ENCODE measurements at places on chromosomes 13 and 19.

- no peak for DNase-seq
These were observed 3.8 kb downstream of the ATP4B start for GRCh38 chr13:113654175-113654560.

DNA sequence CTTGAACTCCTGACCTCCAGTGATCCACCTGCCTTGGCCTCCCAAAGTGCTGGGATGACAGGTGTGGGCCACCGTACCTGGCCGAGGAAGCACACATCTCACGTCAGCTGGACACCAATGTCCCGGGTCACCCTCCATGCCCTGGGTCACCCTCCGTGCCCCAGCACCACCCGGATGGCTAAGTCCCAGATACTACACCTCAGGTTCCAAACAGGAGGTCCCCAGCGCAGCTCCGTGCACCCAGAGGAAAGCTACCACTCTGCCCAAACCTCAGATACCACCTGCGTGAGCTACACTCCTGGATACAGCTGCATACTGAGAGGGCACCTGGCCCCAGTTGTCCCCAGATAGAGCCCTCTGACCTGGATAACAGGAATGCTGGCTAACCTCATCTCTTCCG lies 14.0 kb downstream of the LRRC4B start:
- no peak for DNase-seq

GRCh38 chr13:112727581-112727980 lies 37.7 kb downstream of the ATP11A start:
- DNase-seq, result no peak

DNA sequence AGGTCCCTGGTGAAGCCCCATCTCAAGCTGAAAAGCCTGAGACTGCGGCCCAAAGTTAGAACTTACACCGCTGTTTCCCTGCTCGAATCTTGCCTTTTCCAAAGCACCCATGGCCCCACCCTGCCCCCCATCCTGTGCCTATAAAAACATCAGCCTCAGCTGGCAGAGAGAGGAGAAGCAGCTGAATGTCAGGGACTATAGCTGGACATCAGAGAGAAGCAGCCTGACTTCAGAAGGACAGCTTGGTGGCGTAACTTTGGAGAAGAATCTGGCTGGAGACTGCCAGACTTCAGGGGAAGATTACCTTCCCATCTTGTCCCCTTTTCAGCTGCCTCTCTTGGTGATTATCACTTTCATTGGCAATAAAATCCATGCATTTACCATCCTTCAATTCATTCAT lies 9.3 kb upstream of the RCBTB2 start:
- DNase-seq, result no peak

GRCh38 chr19:46269101-46269500 lies 27.7 kb upstream of the HIF3A start:
- no peak for DNase-seq

- DNase-seq, result no peak
These were observed 14.5 kb downstream of the PPFIA3 start for GRCh38 chr19:49133621-49134454.

- no peak for DNase-seq
These were observed 6.7 kb downstream of the CEACAM4 start for GRCh38 chr19:41620171-41620570.

DNA sequence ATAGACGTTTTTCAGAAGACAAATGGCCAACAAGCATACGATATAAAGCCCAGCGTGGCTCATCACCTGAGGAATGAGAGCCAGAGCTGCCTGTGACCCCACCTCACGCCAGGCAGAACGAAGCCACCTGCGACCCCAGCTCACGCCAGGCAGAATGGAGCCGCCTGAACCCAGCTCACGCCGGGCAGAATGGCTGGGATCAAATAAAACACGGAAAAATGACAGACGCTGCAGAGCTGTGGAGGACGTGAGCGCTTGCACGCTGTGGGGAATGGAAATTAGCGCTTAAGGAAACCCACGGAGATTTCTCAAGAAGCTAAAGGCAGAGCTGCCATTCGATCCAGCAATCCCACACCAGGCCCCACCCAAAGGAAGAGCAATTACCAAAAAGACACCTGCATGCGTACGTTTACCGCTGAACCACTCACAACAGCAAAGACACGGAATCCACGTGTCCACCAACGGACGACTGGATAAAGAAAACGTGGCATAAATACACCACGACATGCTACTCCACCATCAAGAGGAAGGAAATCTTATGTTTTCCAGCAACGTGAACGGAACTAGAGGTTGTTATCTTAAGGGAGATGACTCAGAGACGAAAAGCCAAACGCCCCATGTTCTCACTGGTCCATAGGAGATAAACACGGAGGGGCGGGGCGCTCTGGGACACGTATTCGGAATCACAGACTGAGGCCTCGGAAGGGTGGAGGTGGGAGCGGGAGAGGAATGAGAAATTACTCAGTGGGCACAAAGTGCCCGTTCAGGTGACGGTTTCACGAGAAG lies 30.7 kb upstream of the C13orf46 start:
- DNase-seq, result no peak

- DNase-seq, result no peak
These were observed 12.7 kb downstream of the SGTA start for GRCh38 chr19:2770055-2771013.

GRCh38 chr19:11322269-11323024 lies 17.0 kb downstream of the RAB3D start:
- no peak for DNase-seq

DNA sequence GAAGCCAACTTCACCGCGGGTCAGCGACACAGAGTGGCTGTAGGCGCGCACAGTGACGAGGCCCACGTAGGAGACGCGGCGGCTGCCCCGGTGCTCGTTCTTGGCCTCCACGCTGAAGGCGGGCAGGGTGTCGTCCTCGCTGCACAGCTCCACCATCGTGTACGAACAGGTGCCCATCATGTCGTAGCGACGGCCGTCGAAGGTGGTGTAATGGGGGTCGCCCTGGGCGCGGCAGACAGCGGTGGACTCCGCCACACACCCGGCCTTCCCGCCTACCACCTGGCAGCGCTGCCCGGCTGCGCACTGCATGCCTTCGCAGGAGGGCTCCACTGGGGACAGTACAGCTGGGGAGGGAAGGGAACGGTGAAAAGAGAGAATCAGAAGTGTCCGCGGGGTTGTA lies 10.0 kb downstream of the FCGBP start:
- DNase-seq, result no peak

- no peak for DNase-seq
These were observed 664 bp downstream of the MAST3 start for GRCh38 chr19:18097993-18098890.

GRCh38 chr13:112561478-112561877 lies 26.5 kb downstream of the TUBGCP3 start:
- no peak for DNase-seq

DNA sequence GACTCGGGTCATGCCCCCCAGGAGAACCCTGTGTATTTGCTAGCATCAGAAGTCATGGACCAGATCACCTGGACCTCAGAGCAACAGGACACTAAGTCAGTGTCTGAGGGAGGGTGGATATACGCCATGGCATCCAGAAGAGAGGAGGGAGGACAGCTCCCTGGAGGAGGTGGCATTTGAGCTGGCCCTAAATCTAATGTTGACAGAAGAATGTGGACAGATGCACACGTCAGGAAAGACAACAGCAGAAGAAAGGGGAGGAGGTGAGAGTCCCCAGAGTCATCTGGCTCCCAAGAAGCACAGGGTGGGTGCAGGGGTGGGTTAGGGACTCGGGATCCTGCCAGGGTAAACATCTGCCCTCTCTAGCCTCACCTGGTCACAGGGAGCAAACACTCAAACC lies 24.5 kb upstream of the CCNE1 start:
- no peak for DNase-seq

GRCh38 chr13:113838711-113839201 lies 25.1 kb downstream of the GAS6 start:
- no peak for DNase-seq

DNA sequence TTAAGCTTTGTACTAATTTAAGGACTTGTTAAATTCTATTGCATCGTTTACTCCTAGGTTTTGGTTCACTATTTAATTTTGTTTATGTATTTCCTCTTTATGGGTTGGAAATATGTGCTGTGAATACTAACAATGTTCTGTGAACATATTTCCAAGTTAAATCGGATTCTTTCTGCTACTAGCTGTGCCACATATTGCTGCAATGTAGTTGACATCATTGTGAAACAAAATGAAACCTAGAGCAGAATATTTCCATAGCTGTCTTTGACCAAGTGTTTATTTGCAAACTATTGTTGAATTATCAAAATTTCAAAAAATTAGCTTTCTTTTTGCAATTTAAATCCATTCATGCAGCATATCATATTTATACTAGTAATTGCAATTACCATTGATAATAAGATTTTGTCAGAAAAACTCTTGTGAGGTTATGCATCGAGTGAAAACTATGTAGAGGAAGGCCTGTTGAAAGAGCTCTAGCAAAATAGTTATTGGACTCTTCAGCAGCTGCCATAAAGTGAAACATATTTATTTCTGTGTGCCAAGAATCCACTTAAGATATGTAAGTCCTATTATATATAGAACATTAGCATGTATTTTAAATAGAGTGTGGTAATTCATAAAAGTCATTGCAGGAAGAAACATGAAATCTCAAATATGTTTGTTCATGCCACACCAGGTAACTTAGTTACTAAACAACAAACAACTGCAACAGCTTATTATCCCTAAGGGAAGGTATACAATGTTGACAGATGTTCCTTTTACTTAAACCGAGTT lies 575.1 kb downstream of the SLITRK6 start:
- DNase-seq, result no peak

All from frontal cortex (tissue), 4 donors.